ENCODE measurements at places on chromosomes 3 and 15. TPM values are rescaled to one million over a fixed set of nuclear protein-coding genes. Genes with fewer than 3 reads are reported as not detected.

The GOLGA6L2 gene
- not detected for total RNA-seq

The CLRN1 gene
- not detected for total RNA-seq

The SUCNR1 gene
- 0.08 TPM for total RNA-seq

The ADAMTS9 gene
- total RNA-seq = not detected

The PEX11A gene
- 8.8 TPM for total RNA-seq

The ONECUT1 gene
- total RNA-seq = not detected

The ACP3 gene
- 4.0 TPM for total RNA-seq

GRCh38 chr3:135020181-135020580 lies 225.1 kb downstream of the EPHB1 start:
- DNase-seq = no peak

- DNase-seq = peak; percentile 74
Observed at GRCh38 chr15:60526127-60526616, 47.2 kb upstream of the ICE2 start.

GRCh38 chr3:141959589-141960554 lies 83.4 kb downstream of the ATP1B3 start:
- no peak for DNase-seq

DNA sequence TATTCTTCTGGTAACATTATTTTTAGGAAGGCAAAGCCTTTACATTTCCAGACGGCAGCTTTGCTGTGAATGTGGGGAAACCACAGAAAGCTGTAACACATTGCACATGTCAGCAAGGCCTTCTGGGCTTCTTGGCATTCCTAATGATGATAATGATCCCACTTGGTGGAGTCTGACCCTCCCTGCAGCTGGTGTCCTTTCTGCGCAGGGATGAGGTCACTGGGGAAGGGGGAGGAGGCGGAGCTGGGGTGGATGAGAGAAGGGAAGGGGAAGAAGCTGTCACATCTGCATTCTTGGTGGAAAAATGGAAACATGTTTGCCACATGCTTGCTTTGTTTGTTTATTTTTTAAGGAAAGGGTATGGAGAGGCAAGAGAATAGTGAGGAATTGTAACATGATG lies 68.6 kb downstream of the FILIP1L start:
- no peak for DNase-seq

DNA sequence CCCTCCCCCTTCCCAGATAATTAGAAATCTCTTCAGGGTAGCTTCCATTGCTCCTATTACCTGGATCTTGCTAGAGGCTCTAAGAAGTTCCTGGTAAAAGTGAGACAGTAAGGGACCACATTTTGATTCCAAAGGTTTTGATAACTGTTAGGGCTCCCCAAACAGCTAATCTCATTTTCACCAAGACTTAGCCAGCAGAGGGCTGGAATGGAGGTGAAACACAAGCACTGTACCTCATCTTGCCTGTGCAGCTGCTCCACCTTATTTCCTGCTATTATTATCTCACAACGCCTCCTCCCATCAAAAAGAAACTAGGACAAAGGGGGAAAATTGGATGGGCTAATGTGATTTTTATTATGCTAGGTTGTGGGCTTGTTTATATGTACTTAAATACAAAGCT lies 7.3 kb downstream of the SETD5 start:
- DNase-seq = peak; percentile 52

- DNase-seq = no peak
Observed at GRCh38 chr3:14933820-14934425, 13.5 kb upstream of the NR2C2 start.

DNA sequence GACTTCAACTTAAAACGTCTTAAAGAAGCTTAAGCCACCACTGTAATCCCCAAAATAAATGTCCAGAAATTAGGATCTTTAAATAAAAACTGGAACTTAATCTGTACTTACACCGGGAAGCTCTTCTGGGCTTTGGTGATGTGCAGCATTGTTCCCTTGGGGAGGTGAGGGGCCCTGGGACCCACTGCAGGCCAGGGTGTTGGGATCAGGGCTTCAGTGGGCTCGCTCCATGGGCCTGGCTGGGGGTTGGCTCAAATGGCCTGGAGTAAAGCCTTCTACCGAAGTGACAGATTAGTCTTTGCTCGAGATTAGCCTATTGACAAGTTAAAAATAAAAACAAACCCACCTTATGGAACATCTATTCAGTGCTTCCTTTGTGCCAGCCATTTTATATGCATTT lies 6.1 kb upstream of the RNU6-1 start:
- DNase-seq = no peak

DNA sequence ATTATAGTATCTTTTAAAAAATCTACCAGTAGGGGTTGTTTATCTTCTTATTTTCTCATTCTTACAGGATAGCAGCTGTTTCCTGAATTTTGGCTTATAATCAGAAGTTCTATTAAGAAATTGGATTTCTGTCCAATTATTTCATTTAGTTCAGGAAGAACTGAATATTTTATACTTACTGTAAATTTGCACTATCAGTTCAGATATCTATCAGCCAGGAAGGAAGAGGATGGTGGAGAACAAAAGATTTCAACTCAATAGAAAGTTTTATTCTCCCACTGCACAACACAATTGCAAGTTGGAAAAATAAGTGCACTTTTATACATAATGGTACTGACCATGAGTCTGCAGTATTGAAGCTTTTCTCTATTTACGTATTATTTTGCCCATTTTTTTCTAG lies 400.9 kb downstream of the PLOD2 start:
- no peak for DNase-seq

DNA sequence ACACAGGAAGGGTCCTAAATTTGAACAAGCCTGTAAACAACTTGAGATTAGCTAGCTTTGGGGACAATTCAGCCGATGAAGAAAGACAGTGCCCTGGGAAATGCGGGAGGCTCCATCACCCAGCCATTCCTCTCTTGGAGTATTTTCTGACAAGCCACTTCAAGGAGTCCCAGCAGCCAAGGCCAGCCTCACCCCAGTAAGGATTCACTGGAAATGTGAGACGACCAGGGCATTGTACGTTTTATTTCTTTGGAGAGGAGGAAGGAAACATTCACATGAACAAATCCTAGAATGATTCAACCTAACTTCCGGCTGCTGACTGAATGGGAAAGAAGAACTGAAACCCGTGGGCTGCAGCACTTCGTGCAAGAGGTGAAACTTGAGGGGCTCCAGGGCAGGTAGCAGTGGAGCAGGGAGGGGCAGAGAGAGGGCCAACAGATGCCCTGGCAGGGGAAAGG lies 116.4 kb upstream of the ARHGEF3 start:
- no peak for DNase-seq

DNA sequence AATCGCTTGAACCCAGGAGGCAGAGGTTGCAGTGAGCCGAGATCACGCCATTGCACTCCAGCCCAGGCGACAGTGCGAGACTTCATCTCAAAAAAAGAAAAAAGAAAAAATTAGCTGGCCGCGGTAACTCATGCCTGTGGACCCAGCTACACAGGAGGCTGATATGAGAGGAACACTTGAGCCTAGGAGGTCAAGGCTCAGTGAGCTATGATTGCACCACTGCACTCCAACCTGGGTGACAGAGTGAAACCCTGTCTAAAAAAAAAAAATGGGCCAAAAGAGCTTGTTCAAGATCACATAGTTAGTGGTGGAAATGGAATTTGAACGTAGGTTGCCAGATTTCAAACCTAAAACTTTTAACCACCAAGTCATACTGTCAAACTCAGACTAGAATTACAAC lies 46.2 kb upstream of the PPP4R2 start:
- DNase-seq = no peak

- DNase-seq = no peak
Observed at GRCh38 chr3:173945806-173946205, 548.3 kb downstream of the NLGN1 start.

GRCh38 chr15:48992545-48992944 lies 28.8 kb upstream of the SHC4 start:
- DNase-seq = no peak

DNA sequence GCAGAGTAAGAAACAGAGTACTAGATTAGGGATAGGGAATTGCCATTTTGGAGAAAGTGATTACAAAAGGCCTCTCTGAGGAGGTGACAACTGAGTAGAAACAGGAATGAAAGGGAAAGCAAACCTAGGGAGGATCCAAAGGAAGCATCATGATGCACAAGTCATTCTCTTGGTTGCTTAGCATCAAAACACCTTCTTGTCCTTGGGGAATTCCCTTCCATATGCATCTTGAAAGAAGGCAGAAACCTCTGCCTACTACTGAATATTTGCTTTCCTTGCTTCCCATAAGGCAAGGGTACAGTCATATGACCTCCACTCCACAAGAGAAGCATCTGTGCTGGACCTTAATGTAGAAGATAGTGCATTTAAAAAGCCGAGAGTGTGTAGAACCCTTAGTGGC lies 24.1 kb downstream of the GABPB1 start:
- no peak for DNase-seq

DNA sequence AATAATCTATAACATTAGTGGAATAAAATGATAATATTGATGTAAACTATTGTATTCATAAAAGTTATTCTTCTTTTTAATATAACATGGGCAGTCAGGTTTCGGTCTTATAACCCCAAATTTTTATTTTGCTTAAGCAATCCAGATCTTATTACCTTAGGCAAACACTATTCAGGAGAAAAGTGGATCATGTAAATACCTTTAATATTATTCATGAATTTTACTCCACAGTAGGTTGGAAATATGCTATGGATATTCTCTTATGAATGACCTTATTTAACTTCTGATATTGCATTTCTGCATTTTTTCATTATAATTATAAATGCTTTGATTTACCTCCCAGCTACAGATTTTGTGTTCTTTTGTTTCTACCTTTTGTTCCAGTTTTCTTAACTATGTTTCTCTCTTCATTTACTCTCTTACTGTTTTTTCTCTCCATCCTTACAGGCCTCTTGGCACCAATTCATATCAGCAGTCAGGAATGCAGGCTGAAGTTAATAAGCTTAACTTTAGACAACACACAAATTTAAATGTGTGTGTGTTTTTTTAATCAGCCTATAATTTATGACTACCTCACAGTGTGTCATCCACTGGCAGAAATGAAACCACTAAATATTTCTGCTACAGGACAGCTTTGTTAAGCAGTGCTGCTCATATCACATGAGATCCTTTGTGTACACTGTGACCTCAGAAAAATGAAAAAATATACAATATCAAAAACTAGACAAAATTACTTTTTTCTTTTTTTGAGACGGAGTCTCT lies 111.0 kb downstream of the NSUN3 start:
- no peak for DNase-seq

DNA sequence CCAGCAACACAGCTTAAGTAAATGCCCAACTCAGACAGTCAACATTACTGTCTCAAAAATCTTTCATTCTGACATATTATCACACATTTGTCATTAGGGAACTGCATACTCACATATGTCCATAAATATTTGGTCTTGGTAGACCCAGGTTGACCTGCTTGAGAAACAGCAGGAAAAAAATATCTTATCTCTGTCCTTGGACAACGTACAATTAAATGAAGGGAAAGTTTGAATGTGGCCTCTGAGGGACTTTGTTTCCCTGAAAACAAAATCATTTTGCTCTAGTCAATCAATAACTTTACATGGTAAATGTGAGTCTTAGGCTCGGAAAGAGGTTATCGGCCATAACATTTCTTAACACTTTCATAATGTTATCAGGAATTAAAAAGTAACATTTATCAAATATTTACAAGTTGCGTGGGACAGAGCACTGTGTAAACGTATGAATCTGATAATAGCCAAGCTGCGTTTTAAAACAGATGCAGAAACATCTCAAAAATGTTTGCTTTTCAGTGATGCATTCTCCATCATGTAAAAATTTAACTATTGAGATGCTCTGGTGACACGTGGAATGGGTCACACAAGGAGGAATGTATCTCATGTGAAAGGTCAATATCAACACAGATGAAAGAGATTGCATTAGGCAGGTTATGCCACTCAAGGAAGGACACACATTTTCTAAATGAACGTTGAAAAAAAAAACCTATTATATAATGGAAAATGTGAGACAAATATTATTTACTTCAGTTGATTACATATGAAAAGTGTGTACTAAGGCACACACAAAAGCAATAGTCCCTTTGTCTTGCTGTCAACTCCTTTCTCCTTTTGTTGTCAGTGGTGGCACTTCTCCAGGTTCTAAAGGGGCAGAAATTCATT lies 304.4 kb downstream of the WDR72 start:
- DNase-seq = no peak

- DNase-seq = no peak
Observed at GRCh38 chr3:138327831-138328230, 1.8 kb downstream of the NME9 start.

DNA sequence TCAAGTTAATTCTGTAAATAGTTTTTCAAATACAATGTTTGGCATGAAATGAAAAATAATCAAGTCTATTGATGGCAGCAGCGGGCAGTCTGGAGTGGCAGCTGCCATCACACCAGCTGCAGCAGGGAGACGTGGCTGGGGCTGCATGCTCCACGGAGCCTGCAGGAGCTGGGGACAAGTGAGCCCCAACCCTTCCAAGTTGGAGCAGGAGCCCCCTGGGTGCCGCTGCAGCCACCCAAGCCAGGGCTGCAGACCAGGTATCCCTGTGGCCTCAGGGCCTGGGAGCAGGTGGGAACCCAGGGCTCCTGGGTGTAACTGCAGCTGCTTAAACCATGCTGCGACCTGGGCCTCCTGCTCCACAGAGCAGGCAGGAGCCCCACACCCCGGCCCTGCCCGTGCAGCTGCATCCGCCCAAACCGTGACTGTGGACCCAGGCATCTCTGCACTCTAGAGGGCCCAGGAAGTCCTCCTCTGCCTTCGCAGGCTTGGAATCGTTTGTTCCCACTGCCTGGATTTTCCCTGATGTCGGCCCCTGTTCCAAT lies 257.4 kb downstream of the PLOD2 start:
- DNase-seq = no peak

GRCh38 chr15:64892847-64893403 lies 18.8 kb upstream of the ANKDD1A start:
- no peak for DNase-seq

GRCh38 chr3:99852851-99853250 lies 35.2 kb downstream of the CMSS1 start:
- DNase-seq = no peak

DNA sequence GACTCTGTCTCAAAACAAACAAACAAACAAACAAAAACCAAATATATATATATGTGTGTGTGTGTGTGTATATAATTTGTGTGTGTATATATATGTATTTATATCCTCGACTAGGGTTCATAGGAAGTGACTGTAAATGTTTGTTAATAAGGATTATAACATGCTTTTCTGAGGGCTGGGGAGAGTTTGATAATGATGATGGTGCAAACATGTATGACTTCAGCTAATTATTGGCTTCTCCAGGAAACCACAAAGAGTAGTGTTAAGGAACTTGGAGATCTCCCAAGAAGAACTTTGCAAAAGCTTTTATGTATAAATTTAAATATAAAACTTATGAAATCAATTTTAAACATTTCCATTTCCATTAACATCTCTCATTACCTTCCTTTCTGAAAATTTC lies 3.9 kb upstream of the OPA1 start:
- DNase-seq = no peak

All from HT-29 (cell line).